ENCODE measurements at places on chromosomes 5 and 9.

DNA sequence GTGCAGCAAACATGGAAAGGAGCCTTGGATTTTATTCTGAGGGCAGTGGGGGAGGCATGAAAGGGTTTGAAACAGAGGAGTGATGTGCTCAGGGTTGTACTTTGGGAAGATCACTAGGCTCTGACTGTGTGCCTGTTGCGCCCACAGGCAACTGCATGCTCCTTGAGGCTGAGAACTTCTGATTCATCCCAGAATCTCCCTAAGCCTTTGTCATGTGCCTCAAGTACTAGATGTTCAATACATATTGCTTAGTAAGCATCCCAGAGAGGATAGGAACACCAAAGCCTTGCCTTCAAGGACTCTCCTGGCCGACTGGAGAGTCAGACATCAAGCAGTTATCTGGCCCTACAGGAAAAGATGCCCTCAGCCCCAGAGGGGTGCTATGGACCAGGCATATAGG lies 54.1 kb downstream of the ARHGEF37 start:
- peak; percentile 97 for DNase-seq

GRCh38 chr5:144336191-144336961 lies 165.7 kb downstream of the KCTD16 start:
- DNase-seq = no peak

GRCh38 chr5:90558344-90559192 lies at the start of gene ADGRV1:
Gene ADGRV1, plus strand, starts transcription at chr5:90558797. Its CDS starts 99 bp downstream, at chr5:90558896.
- DNase-seq = peak; percentile 87

- DNase-seq = no peak
Observed at GRCh38 chr5:959581-960531, 48.7 kb upstream of the NKD2 start.

GRCh38 chr5:107672211-107673038 lies 1.7 kb upstream of the EFNA5 start:
- peak; percentile 97 for DNase-seq

DNA sequence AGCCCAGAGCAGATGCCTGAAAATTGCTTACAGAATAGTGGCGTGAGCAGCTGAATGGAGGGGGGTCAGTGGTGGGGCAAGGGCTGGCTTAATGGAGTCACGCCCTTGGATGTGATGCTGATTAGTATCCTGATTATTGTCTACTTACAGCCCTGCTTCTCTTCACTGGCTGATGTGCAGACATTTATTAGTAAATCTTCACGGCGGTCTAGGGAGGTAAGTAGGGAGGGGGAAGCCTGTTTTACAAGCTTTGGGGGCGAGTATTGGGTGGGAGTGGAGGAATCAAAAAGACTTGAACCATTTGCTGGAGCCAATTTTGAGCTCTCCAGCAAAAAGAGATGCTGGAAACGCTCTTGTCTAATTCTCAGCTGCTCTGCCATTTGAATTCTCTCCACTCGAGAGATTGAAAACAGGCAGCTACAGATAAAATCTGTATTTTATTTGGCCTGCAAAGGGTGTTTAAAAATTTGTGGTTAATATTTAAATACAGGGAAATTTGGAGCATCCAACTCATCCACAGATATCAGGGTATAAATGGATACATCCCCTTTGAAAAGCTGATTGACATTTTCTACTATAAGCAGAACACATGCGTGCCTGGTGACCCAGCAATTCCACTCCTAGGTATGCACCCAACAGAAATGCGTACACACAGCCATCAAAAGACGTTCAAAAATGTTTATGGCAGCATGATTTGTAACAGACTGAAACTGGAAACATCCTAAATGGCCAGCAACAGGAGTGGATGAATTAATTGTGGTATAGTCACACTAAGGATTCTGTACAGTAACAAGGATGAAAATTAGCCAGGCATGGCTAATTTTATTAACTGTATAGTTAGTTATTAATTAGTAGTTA lies 19.5 kb upstream of the ALDH1B1 start:
- no peak for DNase-seq

- no peak for DNase-seq
Observed at GRCh38 chr9:124273427-124274160, 15.8 kb downstream of the NEK6 start.

DNA sequence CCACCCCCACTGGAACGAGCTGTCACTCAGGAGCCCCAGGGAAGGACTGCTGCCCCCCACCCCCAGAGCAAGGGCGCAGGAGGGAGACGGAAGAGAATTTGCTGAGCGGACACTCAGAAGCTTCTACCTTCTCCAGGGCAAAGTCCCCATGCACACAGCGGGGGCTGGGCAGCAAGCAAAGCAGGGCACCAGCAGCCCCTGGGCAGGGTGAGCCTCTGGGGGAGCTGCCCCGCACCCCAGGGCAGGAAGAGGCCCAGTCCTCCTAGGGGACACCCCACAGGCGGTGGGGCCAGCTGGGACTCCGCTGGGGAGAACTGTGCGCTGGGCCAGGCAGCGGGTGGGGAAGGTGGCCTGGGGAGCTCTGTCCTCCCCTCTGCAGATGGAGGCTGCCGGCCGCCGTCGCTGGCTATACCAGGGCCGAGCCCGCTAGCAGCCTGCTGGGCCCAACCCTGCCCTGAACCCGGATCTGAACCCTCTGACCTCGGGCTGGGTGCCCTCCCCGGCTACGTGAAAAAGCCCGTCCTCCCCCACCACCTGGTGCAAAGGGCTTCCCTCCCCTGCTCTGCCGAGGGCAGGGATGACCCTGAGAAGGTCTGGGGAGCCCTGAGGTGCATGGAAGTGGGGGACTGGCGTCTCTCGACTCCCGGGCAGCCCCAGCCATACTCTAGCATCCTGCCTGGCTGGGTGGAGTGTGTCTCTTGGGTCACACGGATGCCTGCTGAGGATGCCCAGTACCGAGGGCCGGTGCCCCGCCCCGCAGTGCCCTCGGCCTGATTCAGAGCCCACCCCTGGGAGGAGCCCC lies 597 bp upstream of the SLC34A3 start:
- no peak for DNase-seq

Measured in bronchial epithelial cell (primary cell).